Cerebellar nuclear complex (tissue), 1 donor: ENCODE measurements at places on chromosomes 7 and 10.

- DNase-seq = no peak
Measured at GRCh38 chr10:25300073-25300472, 125.3 kb downstream of the GPR158 start.

DNA sequence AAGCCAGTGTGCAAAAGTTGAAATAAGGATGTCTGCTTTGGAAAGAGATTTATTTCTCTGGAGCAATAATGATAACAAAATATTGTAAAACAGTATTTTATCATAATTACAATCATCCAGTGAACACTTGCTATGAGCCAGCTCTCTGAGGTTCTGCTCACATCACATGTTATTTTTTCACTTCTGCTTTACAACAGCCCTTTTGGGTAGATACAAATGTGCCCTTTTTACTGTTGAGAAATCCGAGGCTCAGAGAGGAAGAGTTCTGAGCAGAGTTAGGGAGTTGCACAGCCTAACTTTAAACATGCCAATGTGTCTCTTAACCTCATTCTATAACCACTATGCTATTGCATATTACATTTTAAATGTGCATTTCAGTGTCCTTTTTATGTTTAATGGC, 232.6 kb upstream of the CDC14C start:
- no peak for DNase-seq

DNA sequence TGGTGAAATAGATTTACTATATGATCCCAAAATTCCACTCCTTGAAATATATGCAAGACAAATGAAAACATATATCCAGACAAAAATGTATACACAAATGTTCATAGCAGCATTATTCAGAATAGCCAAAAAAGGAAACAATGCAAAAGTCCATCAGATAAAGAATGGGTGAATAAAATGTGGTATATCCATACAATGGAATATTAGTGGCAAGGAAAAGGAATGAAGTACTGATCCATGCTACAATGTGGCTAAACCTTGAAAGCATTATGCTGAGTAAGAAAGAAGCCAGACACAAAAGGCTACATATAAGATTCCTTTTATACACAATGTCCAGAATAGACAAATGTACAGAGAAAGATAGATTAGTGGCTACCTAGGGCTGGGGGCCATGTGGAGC, 225.5 kb downstream of the PLXNA4 start:
- no peak for DNase-seq

DNA sequence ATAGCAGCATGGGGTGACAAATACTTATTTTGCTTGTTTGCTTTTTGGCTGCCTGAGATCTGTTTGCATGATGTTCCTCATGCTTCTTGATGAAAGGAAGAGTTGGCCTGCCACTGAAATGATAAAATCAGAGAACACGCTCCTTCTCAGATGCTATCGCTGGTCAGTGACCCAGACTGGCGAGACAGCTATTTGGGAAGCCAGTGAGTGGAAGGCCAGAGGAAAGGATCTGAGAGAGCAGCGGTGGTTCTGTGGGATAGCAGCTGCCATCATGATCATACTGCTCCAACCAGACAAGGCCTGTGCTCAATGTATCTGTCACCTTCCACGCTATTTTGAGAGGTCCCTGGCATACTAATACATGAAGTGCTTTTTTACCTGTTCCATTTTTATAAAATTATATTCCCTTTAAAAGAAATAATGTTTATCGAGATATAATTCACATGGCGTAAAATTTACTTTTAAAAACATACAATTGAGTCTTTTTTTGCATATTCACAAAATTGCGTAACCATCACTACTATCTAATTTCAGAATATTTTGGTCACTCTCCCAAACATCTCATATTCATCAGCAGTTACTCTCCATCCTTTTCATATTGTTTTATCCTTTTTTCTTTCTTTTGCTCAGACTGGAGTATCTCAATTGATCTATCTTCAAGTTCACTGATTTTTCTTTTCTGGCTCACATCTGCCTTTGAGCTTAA, 695.1 kb downstream of the TNS3 start:
- no peak for DNase-seq

GRCh38 chr7:143882020-143882603, 19.9 kb downstream of the TCAF1 start:
- no peak for DNase-seq

GRCh38 chr10:785089-785860, 95.8 kb upstream of the DIP2C start:
- DNase-seq = no peak

DNA sequence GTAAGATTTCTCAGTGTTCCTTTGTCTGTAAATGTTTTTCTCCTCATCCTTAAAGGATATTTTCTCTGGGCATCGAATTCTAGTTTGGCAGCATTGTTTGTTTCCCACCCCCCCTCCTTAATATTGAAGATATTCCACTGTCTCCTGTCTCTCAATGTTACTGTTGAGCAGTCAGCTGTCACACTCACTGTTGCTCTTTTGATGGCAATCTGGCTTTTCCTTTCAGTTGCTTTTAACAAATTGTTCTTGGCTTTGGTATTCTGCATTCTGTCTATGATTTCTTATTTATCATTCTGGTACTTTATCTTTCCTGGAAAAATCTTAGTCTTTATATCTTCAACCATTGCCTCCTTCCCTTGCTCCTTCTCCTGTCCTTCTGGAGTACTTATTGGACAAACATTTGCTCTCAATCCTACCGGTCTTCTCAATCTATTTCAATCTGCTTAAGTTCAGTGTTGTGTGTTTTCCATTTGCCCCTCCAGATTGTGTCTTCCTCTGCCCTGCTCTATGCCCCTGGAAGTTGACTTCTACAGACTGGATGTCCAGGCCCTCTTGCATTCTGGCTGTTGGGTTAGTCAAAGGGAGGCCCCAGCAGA, 9.3 kb upstream of the GTPBP4 start:
- no peak for DNase-seq

- no peak for DNase-seq
Measured at GRCh38 chr10:88831709-88832108, 19.9 kb downstream of the ANKRD22 start.

GRCh38 chr10:32979041-32979440, 21.0 kb upstream of the ITGB1 start:
- no peak for DNase-seq

GRCh38 chr7:81245353-81245752, 326.5 kb upstream of the SEMA3C start:
- no peak for DNase-seq

DNA sequence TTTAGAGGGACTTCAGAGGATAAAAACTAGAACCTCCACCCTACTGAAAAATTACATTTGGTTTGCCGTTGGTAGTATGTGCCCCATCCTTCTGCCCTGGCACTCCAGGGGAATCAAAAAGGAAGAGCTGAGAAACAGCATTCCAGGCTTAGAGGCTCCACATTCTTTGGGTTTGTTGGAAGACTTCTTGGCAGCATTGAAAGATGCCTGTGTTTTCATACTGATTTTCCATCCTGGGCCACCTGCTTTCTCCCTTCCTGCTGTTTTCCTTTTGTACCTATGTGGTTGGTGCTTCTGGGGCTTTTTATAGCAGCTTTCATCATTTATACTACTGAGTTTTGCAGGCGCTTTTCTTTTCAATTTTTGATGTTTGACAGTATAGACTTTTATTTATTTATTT, 61.7 kb downstream of the AUTS2 start:
- peak; percentile 4 for DNase-seq

DNA sequence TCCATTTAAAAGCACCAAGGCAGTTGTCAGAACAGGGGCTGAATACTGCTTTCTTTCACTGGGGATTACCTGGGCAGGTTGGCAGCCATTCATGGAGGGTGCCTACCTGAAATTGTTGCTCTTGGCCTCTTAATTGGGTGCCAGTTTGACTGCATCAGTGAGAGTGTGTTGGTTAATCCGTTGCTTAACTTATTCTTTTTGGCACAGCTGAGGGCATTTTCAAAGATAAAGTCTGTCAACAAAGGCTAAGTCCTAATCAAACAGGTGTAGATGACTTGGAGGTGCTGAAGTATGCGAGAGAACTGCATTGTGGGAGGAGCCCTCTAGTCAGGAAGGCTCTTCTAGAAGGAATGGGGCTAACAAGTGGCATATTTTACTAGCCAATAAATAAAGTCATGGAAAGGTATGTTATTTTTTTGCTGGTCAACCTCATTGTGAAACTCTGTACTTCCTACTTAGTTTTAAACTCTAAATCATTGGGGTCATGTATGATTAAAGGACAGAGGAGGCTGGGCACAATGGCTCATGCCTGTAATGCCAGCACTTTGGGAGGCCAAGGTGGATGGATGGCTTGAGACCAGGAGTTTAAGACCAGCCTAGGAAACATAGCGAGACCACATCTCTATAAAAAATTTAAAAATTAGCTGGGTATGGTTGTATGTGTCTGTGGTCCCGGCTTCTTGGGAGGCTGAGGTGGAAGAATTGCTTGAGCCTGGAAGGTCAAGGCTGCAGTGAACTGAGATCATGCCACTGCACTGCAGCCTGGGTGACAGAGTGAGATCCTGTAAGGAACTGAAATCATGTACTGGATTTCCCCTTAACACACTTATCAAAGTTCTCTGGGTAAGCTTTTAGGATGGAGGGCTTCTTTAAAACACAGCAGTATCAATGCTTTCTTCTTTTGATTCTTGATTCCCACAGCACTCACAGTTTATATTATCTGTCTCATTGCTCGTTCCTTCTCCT, 134.1 kb downstream of the LRMDA start:
- DNase-seq = no peak

GRCh38 chr10:32104181-32104580, 48.0 kb upstream of the KIF5B start:
- DNase-seq = no peak

DNA sequence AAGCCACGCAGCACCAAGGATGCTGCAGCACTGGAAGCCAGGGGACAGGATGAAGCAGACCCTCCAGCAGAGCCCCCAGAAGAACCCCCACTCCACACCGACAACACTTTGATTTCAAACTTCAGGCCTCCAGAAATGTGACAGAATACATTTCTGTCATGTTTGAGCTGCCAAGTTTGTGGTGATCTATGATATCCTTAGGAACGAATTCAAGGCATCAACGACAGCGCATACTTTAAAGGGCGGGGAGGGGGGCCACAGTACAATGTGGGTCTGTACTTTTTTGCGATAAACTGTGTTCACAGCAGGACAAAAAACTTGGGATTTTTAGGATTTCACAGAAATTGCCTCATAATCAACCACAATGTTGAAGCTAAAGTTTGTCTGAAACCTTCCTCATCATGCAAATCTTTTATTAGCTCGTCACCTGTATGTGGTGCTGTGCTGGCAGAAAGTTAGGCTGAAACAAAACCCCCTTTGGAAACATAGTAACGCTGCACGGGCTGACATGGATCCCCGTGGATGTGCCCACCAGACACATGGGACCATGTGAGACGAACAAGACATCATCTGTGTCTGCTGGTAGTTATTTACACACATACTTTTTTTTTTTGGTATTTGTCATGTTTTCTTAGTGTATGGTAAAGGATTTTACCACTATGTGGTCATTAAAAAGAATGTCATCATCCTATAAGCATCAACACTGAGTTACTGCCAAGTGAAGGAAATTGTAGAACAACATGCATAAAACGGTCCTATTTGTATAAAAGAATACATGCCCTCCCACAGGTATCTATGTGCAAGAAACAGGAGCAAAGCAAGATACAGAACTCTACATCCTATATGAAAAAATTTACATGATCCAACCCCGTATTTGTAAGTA, 113.3 kb upstream of the AFAP1L2 start:
- no peak for DNase-seq

- DNase-seq = no peak
Measured at GRCh38 chr10:28429573-28430216, 103.2 kb upstream of the WAC start.

- DNase-seq = no peak
Measured at GRCh38 chr7:12805518-12805928, 118.1 kb downstream of the ARL4A start.

- no peak for DNase-seq
Measured at GRCh38 chr7:158324397-158325360, 262.9 kb downstream of the PTPRN2 start.

DNA sequence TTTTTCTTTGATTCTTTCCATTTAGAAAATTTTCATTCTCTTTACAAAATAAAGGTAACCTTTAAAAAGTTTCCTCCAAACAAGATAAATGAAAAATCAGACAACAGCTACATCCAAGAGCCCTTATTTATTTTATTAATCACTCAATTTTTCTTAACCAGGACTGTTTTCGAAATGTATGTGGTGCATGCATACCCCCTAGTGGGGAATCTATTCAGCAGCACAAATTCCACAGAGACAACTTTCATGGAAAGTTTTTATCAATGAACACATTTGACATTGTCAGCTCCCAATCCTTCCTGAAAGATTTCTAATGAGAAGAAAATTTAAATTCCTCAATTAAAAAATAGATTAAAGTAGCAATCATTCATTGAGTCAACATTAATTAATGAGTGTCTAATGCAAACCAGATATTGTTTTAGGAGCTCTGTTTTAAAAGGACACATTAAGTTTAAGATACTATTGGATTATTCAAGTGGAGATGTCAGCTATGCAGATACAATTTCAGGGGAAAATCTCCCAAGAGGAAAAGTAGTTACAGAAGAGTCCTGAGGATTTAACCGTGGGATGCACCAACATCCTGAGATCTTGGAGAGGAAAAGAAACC, 5.2 kb upstream of the HTR7 start:
- DNase-seq = no peak

GRCh38 chr7:156461881-156462665, 178.5 kb upstream of the RNF32 start:
- no peak for DNase-seq

GRCh38 chr7:156504687-156505545, 135.7 kb upstream of the RNF32 start:
- DNase-seq = no peak

DNA sequence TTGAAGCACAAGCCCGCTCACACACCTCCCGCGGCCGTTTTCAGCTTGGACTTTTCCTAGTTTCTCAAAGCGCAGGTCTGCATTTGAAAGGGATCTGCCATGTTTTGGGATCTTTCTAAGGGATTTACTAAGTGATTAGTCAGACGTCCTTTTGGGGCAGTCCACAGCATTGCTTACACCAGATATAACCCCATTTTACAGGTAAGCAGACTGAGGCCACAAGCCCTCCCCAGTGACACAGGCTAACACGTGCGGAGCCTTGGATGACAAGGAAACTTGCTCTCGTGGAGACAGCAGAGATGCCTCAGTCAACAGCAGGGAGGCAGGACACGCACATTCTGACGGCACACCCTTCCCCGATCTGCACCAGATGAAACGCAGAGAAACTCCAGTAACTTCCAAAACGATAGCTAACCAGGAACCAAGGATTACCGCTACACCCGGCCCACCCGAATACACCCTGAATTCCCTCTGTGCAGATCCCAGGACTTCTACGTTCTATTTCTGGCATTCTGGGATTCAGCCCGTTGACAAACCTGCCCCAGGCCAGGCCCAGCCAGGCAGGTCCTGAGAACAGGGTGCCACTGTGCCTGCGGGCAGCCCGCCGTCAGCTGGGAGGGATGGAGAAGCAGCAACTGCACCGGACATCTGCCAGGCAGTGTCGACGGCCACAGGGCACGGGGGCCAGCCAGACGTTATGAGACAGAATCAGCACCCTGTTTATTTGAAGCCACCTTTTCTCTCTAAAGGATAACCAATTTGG, 27.9 kb downstream of the FOXL3 start:
- no peak for DNase-seq

- no peak for DNase-seq
Measured at GRCh38 chr10:96441987-96442643, 71.6 kb downstream of the TLL2 start.
